Activated T-helper 2 cell treated with anti-CD3 and anti-CD28 coated beads, Interferon-gamma antibody, Interleukin-2, Interleukin-4, amounts not matched to agents 10 μg/mL and 5 μg/mL and 100 μg/mL, durations not matched to agents 14 hours and 24 hours and 36 hours (primary cell): ENCODE measurements at places on chromosomes 12 and 14. TPM values are rescaled to one million over a fixed set of nuclear protein-coding genes. Genes with fewer than 3 reads are reported as not detected.
A peak's percentile ranks its signal among the peaks of the same experiment; 100 is the strongest.

KRT8 gene
- 0.18 and 0.25 TPM in 2 replicates for total RNA-seq

NEDD8 gene
- 194 and 202 TPM in 2 replicates for total RNA-seq

TNS2 gene
- 2.1 and 4.7 TPM in 2 replicates for total RNA-seq

CCDC38 gene
- total RNA-seq: 0.07 TPM in 1 of 2 replicates, not detected in the other

CCDC60 gene
- not detected in 2 replicates for total RNA-seq

DNA sequence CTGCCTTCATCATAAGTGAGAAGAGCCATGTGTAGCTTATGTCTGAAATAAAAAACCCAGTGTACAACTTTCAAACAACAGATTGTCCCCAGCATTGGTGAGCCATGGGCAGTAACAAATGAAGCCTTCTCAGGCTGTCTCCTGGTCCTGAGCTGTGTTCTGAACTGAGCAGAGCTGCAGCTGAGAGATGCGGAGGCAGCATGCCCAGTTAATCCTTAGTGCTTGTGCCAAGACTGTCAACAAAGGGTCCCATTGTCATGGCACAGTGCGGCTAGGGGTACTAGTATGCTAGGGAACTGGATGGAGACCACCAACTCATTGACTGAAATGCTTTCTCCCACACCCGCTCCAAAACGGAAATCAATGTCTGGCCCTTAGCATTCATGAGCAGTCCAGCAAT, 154.3 kb downstream of the RMST start:
- H3K27me3 ChIP-seq: no peaks in the 10 kb centered on the region
- DNase-seq: no peak
- H3K4me3 ChIP-seq: no peak overlapping the region
- no peak overlapping the region for H3K27ac ChIP-seq
- no peaks in the 10 kb centered on the region for H3K36me3 ChIP-seq

GRCh38 chr12:12338527-12339168, 11.4 kb downstream of the MANSC1 start:
- H3K36me3 ChIP-seq: no peaks in the 10 kb centered on the region
- no peaks in the 10 kb centered on the region for H3K27me3 ChIP-seq
- no peak overlapping the region for H3K27ac ChIP-seq
- H3K4me3 ChIP-seq: no peak overlapping the region
- no peak for DNase-seq

DNA sequence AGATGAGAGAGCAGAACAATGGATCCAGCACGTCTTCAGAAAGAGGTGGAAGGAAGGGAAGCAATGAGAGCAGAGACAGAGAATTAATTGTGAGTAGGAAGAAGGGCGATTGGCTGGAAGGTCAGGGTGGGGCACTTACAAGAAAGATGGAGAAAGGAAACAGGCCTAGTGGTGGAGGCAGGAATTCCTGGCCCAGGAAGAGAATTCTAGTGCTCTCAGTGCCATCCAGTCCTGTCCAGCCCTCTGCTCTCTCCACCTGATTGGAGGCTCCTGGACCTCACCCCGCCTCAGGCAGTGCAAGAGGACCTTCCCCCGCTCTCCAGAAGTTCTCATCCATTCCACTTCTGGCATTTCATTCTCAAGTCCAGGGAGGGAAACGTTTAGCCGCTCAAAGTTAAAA, 43.0 kb downstream of the NGB start:
- no peak for DNase-seq
- H3K36me3 ChIP-seq: no peaks in the 10 kb centered on the region
- H3K27me3 ChIP-seq: no peaks in the 10 kb centered on the region
- H3K4me3 ChIP-seq: no peak overlapping the region

GRCh38 chr12:77133566-77133965, 68.2 kb upstream of the E2F7 start:
- no peak for DNase-seq
- no peaks in the 10 kb centered on the region for H3K27me3 ChIP-seq
- no peak overlapping the region for H3K4me3 ChIP-seq
- no peak overlapping the region for H3K27ac ChIP-seq

- no peak overlapping the region for H3K27ac ChIP-seq
- DNase-seq: no peak
- no peak overlapping the region for H3K4me3 ChIP-seq
- no peaks in the 10 kb centered on the region for H3K36me3 ChIP-seq
- H3K27me3 ChIP-seq: no peaks in the 10 kb centered on the region
- no peaks in the 10 kb centered on the region for H3K4me1 ChIP-seq
Observed at GRCh38 chr12:23209793-23210192, 584.8 kb downstream of the ETNK1 start.

DNA sequence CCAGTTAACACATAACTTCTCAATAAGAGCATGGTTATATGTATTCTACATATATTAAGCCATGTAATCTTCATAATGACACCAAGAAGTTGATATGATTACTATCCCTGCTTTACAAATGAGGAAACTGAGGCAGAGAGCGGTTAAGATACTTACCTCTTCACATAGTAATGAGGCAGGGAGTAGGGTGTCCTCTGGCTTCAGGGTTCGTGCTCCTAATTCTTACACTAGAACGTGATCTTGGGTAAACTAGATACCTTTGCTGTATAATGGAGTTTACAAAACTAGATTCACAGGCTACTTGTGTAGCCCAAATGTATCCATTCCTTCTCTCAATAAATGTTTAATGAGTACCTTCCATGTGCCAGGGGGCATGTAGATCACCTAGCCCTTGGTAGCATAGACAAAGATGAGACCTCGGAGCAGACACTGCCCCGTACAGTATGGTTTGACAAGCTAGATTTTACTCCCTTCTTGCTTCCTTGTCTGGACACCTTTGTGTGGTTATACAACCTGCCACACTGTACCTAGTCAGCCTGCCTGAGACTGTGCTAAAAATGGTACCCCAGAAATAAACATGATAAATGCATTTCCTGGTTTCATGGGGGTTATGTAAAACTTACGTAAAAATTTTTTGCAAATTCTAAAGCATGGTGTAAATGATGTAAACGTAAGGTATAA, 991.8 kb downstream of the VRK1 start:
- H3K27ac ChIP-seq: no peak overlapping the region
- no peaks in the 10 kb centered on the region for H3K27me3 ChIP-seq
- peaks cover 27% of the 10 kb centered on the region for H3K4me1 ChIP-seq
- DNase-seq: no peak
- no peak overlapping the region for H3K4me3 ChIP-seq

- H3K27me3 ChIP-seq: no peaks in the 10 kb centered on the region
- no peak for DNase-seq
- no peaks in the 10 kb centered on the region for H3K4me1 ChIP-seq
- no peaks in the 10 kb centered on the region for H3K36me3 ChIP-seq
- no peak overlapping the region for H3K4me3 ChIP-seq
- no peak overlapping the region for H3K27ac ChIP-seq
Observed at GRCh38 chr14:27608377-27608776, 1010.5 kb upstream of the NOVA1 start.

- no peaks in the 10 kb centered on the region for H3K4me1 ChIP-seq
- H3K36me3 ChIP-seq: no peaks in the 10 kb centered on the region
- no peak for DNase-seq
- peaks cover 3% of the 10 kb centered on the region for H3K27me3 ChIP-seq
Observed at GRCh38 chr14:23665302-23666016, 29.3 kb downstream of the DHRS2 start.

DNA sequence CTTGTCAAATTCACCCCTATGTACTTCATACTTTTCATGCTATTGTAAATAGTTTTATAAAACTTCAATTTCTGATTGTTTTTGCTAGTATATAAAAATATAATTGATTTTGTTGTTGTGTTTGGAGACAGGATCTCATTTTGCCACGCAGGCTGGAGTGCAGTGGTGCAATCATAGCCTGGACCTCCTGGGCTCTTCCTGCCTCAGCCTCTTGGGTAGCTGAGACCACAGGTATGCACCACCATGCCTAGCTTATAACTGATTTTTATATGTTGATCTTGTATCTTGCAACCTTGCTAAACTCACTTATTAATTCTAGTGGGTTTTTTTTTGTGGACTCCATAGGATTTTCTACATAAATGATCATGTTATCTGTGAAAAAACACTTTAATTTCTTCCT, 23.5 kb downstream of the ATP5MC2 start:
- H3K4me3 ChIP-seq: no peak overlapping the region
- H3K27ac ChIP-seq: no peak overlapping the region
- no peaks in the 10 kb centered on the region for H3K27me3 ChIP-seq
- no peak for DNase-seq
- H3K36me3 ChIP-seq: no peaks in the 10 kb centered on the region

DNA sequence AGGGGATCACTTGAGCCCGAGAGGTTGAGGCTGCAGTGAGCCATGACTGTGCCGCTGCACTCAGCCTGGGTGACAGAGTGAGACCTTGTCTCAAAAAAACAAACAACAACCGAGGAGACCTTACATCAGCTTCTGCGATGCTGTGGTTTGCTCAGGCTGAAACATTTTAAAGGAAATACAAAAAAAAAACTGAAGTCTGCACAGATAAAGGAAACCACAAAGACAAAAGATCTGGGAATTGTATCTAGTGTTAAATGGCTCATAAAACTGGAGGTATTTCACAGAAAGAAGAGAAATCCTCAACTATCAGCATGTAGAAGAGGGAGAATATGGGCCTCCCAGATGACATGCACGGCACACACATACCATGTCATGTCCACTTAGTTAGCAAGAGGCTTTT, 60.3 kb upstream of the VPS33A start:
- peaks cover 17% of the 10 kb centered on the region for H3K4me1 ChIP-seq
- H3K4me3 ChIP-seq: no peak overlapping the region
- H3K36me3 ChIP-seq: peaks cover 37% of the 10 kb centered on the region
- H3K27me3 ChIP-seq: no peaks in the 10 kb centered on the region

DNA sequence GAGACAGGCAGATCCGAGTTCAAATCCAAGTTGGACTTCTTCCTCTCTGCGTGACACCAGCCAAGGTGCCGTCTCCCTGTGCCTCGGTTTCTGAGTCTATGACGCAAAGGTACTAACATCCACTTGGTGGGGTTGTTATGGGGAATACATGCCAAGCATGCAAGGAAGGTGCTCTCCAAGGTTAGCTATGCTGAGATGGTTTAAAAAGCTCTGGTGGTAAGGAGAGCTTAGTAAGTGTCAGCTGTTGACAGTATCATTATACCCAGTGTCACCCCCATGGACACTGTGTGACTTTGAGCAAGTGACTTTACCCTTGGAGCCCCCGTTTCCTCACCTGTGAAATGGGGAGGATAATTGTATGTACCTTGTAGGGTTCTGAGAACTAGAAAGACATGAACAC, 22.2 kb downstream of the MMAB start:
- no peaks in the 10 kb centered on the region for H3K4me1 ChIP-seq
- H3K27me3 ChIP-seq: peaks cover 2% of the 10 kb centered on the region
- H3K27ac ChIP-seq: no peak overlapping the region
- no peak for DNase-seq

DNA sequence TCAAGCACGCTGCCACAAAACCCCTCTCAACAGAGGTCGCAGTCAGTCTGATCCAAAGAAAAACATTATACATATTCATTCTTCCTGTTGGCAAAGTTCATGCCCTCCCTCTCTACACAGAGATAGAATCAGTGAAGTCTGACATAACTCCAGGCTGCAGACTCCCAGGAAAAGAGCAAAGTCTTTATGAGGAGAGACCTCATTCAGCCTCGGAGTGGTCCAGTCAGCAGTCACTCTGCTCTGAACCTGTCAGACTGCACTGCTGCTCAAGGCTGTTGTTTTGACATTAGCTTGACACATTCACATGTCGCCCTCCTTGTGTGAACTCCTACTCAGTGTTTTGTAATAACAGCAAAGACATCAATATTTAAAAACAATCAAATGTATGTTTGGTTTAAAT, 241.2 kb upstream of the G2E3 start:
- H3K4me3 ChIP-seq: no peak overlapping the region
- H3K27me3 ChIP-seq: peaks cover 2% of the 10 kb centered on the region
- DNase-seq: no peak
- H3K27ac ChIP-seq: no peak overlapping the region
- H3K36me3 ChIP-seq: peaks cover 3% of the 10 kb centered on the region
- H3K4me1 ChIP-seq: peaks cover 3% of the 10 kb centered on the region

DNA sequence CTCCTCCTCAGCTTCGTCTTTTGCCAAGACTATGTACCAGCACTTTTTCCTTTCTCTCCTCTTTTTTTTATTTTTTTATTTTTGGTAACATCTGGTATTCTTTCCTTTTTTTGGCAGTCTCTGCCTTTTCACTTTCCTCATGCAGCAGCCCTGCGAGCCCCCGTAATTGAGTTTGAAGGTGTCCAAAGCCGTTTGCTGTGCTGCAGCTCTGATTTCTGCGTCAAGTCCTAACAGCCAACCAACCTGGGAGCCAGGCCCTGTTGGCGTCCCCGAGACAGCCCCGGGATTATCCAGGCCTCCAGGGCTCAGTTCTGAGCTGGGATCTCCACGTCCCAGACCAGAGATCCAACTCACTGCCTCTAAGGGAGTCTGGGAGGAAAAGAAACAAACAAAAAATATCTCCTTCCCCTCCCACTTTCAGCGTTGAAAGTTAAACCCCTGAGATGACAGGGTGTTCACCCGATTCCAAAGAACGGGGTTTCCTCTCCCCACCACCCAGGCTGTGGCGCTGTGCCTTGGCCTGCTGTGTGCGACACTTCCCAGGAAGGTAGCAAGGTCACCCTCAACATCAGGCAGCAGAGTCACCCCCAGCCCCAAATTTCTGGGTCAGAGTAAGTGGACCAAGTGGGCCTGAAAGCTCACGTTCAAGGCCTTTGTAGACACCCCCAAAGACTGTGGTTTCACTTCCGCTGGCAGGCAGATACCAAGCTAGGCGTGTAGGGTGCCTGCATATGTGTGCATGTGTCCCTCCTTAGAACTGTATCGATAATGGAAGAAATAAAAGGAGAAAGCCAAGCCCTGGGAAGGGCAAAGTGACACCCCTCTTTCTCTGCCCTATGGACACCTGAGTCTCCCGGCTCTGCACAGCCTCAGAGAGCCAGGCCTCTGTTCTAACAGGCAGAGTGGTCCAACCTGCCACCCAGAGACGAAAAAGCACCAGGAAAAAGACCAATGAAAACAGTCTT, 11.1 kb downstream of the BCL11B start:
- H3K4me1 ChIP-seq: peaks cover 91% of the 10 kb centered on the region
- peak overlapping the region; percentile 100 for H3K27ac ChIP-seq
- peaks cover 64% of the 10 kb centered on the region for H3K36me3 ChIP-seq
- H3K27me3 ChIP-seq: no peaks in the 10 kb centered on the region

GRCh38 chr12:72006766-72007165, 68.1 kb downstream of the TPH2 start:
- DNase-seq: no peak
- H3K4me3 ChIP-seq: no peak overlapping the region
- no peaks in the 10 kb centered on the region for H3K4me1 ChIP-seq
- H3K27ac ChIP-seq: no peak overlapping the region
- no peaks in the 10 kb centered on the region for H3K36me3 ChIP-seq

DNA sequence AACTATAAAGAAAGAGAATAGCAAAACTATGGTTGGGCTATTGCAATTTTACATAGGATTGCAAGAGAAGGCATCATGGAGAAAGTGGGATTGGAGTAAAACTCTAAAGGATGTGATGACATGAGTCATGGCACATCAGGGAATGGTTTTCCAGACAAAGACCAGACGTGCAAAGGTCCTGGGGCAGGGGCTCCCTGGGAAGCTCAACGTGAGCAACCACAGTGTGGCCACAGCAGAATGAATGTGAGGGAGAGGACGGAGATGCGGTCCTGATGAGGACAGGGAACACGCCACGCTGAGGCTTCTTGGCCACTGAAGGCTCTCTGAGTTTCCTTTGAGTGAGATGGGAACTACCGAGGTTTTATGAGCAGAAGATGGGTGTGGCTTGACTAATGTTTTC, 38.2 kb downstream of the FZD10 start:
- no peak for DNase-seq
- H3K27ac ChIP-seq: no peak overlapping the region
- H3K36me3 ChIP-seq: no peaks in the 10 kb centered on the region
- H3K27me3 ChIP-seq: no peaks in the 10 kb centered on the region
- H3K4me3 ChIP-seq: no peak overlapping the region
